Stimulated activated CD8-positive, alpha-beta memory T cell treated with anti-CD3 and anti-CD28 coated beads, Interleukin-4, amount 100 ng/mL, for 1 hour (primary cell): ENCODE measurements at places on chromosomes 11 and 22.

GRCh38 chr11:1473011-1473628, 13.5 kb downstream of the MOB2 start:
- no peak for DNase-seq

DNA sequence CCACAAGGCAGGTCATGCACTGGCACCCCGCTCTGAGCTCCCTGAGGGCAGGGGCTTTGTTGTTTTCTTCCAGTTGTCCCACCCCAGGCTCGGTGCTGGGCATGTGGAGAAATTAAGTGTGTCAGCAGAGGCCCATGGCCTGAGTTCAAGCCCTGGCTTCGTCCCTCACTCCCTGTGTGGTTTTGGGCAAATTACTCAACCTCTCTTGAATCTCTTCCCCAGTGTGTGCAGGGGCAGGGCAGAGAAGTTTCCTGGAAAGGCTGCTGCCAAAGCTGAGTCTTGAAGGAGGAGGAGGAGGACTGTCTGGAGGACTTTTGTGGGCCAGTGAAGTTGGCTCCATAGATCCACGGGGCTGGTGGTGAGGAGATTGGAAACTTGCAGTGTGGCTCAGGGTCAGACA, 138.1 kb upstream of the E2F8 start:
- no peak for DNase-seq

DNA sequence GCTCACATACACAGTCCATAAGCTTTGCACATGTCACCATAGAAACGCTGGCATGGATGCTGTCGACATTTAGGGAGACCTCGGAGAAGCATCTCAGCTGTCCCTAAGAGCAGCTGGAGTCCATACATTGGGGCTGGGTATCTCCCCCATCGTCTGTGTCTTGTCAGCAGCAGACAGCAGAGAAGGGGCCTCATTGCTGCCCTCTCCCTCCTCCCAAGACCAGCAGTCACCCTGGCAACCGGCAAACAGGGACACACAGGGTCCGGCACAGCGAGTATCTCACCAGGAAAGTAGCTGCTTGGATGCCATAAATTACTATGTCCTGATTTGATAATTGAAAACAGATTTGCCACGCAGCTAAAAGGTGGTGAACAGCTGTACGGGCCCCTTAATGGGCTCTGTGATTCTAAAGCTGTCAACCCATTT, 84.4 kb downstream of the CD44 start:
- no peak for DNase-seq

GRCh38 chr11:81007046-81007445, 1566.2 kb upstream of the TENM4 start:
- no peak for DNase-seq

- no peak for DNase-seq
Measured at GRCh38 chr11:126011265-126011664, 51.4 kb downstream of the CDON start.

DNA sequence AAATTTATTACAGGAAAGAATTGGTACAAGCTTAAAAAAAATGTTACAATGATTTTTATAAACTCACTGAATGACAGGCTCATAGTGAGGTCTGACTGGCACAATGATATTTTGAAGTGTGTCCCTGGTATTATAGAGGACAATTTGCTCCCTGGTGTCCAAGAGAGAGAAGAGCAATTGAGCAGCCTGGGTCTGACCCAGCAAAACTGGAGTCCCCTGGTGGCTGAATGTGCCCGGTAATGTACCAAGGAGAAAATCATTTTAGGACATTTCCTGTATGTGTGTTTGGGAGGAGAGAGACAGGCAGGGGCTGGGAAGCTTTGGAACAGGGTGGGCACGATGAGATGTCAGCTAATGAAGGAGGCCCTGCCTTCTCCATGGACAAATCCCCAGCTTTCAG, 125.3 kb downstream of the APOL5 start:
- no peak for DNase-seq

- no peak for DNase-seq
Measured at GRCh38 chr11:122617926-122618325, 37.6 kb upstream of the UBASH3B start.

DNA sequence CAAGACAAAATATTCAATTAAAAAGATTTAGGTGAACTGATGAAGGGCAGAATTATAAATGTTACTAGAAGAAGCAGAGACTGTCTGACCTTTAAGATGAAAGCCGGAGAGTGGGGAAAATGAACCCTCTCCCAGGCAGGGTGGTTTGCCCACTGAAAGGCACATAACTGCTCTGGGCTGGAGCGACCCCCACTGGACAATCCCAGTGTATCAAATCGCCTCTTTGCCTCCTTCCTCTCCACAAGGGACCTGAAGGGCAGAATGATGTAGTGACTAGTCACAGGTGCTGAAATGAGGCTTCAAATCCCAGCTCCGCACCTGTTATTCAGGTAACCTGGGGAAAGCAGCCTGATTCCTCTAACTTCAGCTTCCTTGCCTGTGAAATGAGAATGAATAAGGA, 69.0 kb downstream of the EFCAB6 start:
- no peak for DNase-seq

GRCh38 chr11:108144615-108145014, 23.2 kb downstream of the ACAT1 start:
- no peak for DNase-seq

DNA sequence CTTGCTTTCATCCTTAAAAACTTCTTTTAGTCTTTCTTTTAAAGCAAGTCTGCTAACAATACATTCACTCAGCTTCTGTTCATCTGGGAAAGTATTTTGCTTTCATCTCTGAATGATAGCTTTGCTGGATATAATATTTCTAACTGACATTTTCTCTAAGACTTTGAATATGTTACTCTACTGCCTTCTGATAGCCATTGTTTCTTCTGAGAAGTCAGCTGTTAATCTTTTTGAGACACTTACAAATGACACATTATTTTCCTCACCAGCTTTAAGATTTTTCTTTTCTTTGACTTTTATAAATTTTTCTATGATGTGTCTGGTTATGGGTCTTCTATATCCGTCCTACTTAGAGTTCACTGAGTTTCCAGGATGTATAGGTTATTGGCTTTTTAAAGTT, 643.1 kb downstream of the KCNA4 start:
- DNase-seq = no peak

GRCh38 chr11:85774256-85775101, 36.5 kb downstream of the SYTL2 start:
- no peak for DNase-seq

- no peak for DNase-seq
Measured at GRCh38 chr22:36478966-36479365, 2.5 kb downstream of the TXN2 start.

DNA sequence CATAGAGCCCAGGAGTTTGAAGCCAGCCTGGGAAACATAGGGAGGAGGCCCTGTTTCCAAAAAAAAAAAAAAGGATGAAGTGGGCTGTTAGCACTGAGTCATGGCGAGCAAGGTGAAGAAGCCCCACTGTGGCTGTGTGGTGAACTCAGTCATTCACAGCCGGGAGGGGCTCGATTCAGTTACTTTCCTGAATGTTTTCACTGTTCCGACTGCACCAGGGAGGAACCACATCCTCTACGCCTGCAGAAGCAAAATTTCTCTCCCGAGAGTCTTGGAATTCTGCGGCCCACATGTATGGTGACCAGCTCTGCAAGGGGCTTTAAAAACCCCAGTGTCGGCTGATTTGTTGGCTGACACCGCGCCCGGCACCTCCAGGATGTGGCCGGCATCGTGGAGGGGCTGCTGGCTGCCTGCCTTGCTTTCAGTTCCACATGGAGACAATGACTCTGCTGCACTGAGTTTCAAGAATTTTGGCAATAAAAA, 27.8 kb upstream of the GRAMD4 start:
- DNase-seq = no peak

DNA sequence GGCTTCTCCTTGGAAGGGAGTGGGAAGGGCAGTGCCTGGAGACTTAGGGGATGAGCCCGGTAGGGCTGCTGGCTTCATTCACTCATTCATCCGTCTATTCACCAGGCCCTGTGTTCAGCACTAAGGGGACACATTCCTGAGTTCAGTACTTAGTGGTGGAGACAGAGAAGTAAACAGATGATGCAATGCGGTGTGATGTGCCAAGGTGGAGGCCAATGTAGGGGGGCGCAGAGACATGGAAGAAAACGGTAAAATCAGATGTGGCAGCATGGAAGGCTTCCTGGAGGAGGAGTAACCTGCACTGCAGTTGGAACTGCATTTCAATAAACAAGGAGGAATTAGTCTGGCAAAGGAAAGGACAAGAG, 21.3 kb downstream of the GRIK4 start:
- no peak for DNase-seq

GRCh38 chr11:117220568-117220967, 11.3 kb downstream of the PCSK7 start:
- DNase-seq = no peak

DNA sequence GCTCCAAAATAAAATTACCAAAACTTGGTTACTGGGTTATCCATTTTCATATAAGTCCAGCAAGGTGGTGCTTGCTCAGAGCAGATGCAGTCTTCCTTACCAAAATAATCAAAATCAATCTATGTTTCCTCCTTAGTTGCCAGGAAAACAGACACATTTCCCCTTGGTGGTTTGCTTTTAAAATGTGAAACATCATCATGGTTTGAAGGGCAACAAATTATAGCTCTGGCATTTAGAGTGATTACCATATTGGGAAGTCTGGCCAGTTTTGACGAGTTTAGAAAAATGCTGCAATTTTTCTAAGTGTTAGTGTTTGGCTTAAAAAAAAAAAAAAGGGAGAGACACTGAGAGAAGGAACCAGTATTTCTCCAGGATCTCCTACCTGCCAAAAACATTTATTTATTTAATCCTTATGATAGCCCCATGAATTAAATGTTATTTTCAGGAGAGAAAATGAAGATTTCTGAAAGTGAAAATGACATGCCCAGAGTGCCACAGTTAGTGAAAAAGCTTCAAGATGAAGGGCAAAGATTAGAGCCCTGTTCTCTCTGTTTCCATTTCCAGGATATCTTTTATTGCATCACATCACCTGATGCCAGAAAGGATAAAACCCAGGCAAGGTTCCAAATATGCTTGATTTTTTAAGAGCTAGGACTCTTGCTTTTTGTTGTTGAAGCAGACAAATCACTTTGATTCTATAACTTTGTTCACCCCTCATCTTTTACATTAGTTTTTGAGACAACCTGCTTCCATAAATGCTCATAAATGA, 29.6 kb upstream of the TBCEL start:
- DNase-seq = no peak

DNA sequence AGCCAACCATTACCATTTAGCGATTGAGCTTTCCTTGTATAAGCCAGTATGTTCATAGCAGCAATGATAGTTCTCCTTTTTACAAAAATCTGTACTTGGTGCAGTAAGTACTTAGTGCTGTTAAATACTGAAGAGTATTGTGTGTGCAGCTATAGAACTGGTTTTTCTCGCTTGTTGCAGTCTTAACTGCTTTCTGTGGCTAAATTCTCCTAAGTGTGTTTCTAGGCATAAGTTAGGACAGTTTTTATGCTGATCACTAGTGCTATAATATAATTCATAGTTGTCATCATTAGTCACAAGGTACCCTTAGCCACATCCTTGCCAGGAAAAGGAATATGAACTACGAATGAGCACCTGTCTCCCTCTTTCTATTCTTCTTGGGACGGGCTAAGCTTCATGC, 107.7 kb downstream of the GRAMD1B start:
- DNase-seq = no peak

DNA sequence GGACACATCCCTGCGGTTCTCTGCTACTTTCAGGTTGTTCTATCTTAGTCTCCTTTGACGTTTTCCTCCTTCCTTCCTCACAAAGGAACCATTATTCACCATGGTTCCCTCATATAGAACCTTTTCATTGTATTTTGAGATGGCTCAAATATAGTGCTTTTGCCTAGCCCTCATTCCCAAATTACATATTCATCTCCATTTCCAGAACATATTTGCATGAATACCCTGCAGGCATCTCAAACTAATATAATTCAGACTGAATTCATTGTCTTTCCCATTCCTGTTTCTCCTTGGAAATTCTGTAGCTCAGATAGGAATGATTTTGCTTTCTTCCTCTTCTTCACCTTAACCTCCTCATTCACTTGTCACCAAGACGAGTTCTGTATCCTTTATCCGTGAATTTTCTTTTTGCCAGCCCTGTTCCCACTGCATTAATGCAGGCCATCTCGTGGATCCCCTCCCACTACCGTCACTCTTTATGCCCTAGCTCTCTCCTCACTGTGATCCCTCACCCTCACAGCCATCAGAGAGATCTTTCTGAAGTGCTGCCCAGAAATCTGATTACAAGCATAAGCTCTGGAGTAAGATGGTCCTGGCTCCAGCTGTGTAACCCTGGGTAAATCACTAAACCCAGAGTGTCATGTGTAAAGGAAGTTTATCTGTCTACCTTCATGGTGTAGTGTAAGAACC, 23.3 kb downstream of the PIWIL4 start:
- no peak for DNase-seq

GRCh38 chr11:95571718-95572260, 217.8 kb downstream of the FAM76B start:
- no peak for DNase-seq

- DNase-seq = no peak
Measured at GRCh38 chr11:132158696-132159095, 788.3 kb downstream of the NTM start.

DNA sequence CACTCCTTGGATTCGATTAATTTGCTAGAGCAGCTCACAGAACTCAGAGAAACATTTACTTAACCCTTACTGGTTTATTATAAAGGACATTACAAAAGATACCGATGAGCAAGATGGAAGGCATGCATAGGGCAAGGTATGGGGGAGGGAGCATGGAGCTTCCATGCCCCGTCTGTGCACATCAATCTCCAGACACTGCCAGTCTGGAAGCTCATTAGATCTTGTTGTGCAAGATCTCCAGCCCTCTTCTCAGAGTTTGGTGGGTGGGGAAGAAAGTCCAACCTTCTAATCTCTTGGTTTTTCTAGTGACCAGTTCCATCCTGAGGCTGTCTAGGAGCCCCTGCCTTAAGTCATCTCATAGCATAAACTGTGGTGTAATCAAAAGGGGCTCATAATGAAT, 190.7 kb downstream of the UVRAG start:
- DNase-seq = no peak

- no peak for DNase-seq
Measured at GRCh38 chr22:35995348-35995747, 33.3 kb downstream of the RBFOX2 start.

GRCh38 chr11:118957549-118957948, 1.5 kb downstream of the UPK2 start:
- no peak for DNase-seq

DNA sequence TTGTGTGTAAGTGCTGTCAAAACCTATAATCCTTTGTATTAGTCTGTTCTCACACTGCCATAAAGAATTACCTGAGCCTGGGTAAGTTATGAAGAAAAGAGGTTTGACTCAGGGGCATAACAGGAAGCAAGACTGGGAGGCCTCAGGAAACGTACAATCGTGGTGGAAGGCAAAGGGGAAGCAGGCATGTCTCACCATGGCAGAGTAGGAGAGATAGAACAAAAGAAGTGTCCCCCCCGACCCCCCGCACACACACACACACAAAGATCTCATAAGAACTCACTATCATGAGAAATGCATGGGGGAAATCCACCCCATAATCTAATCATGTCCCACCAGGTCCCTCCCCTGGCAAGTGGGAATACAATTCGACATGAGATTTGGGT, 2.3 kb upstream of the USP28 start:
- no peak for DNase-seq

GRCh38 chr11:68868221-68868835, 26.6 kb upstream of the CPT1A start:
- DNase-seq = no peak

- DNase-seq = no peak
Measured at GRCh38 chr11:61370349-61371005, 8.3 kb downstream of the TMEM138 start.

GRCh38 chr22:45740236-45740635, 68.6 kb downstream of the ATXN10 start:
- DNase-seq = no peak

GRCh38 chr22:19984851-19985811, 31.5 kb downstream of the ARVCF start:
- no peak for DNase-seq
